ENCODE measurements at places on chromosomes 12 and 14.

DNA sequence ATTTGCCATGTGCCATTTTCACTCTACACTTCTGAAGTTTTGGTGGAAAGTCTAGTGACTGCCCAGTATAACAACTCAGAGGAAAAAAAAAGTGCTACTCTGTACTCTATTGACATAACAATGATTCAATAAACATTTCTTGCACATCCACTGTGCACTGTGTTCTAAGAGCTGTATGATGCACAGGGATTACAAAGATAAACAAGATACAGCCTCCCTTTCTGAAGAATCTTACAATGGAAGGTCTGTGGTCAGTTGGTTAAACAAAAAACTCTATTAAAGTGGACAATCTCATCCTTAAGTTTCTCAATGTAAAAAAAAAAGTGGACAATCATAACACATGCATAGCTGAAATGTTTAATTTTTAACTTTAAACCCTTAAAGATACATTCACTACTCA, 105.7 kb upstream of the RASSF8 start:
- peak; percentile 63 for DNase-seq

GRCh38 chr14:61186341-61187195, 94.6 kb downstream of the TMEM30B start:
- DNase-seq, result peak; percentile 47

- DNase-seq, result no peak
Observed at GRCh38 chr12:104247698-104248097, 32.1 kb downstream of the TXNRD1 start.

- DNase-seq, result peak; percentile 36
Observed at GRCh38 chr12:116141110-116141832, 136.2 kb downstream of the MED13L start.

DNA sequence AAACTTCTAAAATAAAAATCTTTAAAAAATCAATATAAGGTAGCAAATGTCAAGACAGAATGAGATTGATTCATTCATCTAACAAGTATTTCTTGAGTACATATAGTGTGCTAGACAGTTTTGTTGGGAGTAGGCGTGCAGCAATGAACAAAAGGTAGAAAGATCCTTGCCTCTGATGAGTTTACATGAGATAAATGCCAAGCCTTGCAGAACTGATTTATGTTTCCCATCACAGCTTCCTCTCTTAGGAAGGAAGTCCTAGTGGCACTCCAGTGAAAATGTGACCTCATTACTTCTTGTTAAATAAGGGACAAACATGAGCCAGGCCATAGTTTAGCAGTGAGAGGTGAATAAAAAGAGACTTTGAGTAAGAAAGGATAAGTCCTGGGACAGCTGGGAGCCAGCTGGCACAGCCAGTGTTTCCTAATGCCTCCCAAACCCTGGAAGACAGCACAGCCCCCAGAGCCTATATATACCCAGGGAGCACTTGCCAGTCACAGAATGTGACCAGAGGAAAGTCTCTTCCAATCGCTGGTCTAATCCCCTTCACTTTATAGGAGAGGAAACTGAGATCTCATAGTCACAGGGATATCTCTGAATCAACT, 4.7 kb upstream of the COCH start:
- peak; percentile 6 for DNase-seq

DNA sequence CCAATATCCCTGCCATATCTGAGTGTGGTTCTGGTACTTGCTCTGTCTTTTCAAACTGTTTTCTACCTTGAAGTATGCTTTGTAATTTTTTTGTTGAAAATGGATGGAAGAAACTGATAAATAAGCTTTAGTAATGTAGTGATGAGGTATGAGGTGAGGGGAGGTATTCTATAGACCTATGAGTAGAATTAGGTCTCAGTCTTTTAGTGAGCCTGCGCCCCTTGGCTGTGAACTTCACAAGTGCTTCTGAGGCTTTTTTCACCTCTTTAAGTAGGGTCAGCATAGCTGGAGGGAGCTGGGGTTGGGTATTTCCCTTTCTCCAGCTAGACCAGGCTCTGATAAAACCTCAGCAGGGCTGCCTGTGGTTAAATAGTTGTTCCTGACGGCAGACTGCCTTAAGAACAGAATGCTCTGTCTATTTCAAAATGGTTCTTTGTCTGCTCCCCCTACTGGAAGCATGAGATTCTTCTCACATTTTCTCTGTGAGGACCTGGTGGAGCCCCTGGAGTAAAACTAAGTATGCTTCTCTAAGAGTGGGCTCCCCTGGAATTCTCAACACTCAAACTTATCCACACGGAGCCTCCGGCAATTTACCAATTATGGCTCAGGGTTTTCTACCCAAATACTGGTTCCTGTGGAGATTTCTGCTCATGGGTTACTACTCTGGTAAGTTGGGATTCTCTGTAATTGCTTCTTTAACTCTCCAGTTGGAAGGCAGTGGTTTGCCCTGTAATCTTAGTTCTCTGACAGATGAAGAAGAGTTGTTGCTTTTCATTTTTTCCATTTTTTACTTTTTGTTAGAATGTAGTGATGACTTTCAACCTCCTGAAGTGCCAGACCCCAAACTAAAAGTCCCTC, 13.1 kb downstream of the KRT5 start:
- DNase-seq, result peak; percentile 77

GRCh38 chr12:106106061-106106566, 32.6 kb downstream of the NUAK1 start:
- no peak for DNase-seq

GRCh38 chr14:94161981-94162380, 12.1 kb upstream of the PPP4R4 start:
- no peak for DNase-seq

- no peak for DNase-seq
Observed at GRCh38 chr14:71116568-71117122, 209.4 kb downstream of the PCNX1 start.

- no peak for DNase-seq
Observed at GRCh38 chr12:19238540-19238939, 109.0 kb downstream of the PLEKHA5 start.

- DNase-seq, result no peak
Observed at GRCh38 chr14:104571246-104571645, 8.3 kb upstream of the C14orf180 start.

DNA sequence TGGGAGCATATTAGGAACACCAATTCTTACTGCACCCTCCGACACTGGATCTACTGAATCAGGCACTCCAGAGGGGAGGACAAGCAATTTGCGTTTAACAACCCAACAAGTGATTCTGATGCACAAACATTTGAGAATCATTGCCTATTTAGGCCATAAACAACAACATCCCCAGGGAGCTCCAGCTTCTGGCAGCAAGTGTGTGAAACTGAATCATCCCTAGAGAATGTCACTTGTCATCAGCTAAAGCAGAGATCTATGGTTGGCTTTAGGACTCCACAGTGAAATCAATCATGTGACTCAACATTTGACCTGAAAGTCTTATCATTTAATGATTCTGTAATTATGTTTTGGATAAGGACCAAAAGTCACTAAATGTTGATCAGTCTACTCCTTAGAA, 505.0 kb upstream of the FLRT2 start:
- peak; percentile 12 for DNase-seq

DNA sequence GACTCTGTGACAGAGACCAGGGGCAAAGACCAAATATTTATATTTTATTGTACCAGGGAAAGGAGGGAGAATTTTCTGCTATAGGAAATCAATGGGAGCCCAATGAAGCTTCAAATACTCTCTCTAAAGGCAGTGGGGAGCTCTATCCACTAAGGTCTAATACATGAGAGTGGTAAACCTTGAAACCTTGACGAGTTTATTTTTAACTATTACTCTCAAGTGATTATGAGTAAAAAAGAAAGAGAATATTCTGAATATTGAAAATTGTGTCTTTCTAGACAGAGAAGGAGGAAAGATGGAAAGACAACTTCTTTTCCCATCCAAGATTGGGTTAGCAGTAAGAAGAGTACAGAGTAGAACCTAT, 1722.1 kb upstream of the SEL1L start:
- DNase-seq, result no peak

- DNase-seq, result no peak
Observed at GRCh38 chr12:93530358-93530757, 42.1 kb upstream of the SOCS2 start.

- DNase-seq, result peak; percentile 89
Observed at GRCh38 chr12:105933671-105934665, 204.8 kb downstream of the NUAK1 start.

- DNase-seq, result no peak
Observed at GRCh38 chr12:93373961-93374656, 3.6 kb upstream of the NUDT4 start.

DNA sequence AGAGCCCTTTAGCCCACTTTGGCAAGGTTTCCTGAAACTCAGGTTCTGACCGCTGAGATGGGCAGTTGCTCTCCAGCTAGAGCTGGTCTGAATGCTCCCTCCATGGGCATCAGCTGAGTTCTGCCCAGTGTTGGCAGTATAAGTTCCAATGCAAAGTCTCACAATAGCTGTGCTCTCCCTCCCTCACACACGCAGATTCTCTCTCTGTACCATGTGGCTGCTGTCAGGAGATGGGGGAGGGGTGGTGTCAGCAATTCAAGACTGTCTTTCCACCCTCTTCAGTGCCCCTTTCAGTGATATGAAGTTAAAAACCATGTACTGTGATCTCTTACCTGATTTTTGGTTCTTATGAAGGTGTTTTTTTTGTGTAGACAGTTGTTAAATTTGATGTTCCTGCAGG, 164.3 kb upstream of the PLEKHA5 start:
- no peak for DNase-seq

- no peak for DNase-seq
Observed at GRCh38 chr12:112161711-112162110, 36.4 kb downstream of the TRAFD1 start.

- no peak for DNase-seq
Observed at GRCh38 chr14:97426776-97427175, 629.6 kb downstream of the VRK1 start.

GRCh38 chr14:65993103-65993502, 493.1 kb upstream of the CCDC196 start:
- DNase-seq, result no peak

DNA sequence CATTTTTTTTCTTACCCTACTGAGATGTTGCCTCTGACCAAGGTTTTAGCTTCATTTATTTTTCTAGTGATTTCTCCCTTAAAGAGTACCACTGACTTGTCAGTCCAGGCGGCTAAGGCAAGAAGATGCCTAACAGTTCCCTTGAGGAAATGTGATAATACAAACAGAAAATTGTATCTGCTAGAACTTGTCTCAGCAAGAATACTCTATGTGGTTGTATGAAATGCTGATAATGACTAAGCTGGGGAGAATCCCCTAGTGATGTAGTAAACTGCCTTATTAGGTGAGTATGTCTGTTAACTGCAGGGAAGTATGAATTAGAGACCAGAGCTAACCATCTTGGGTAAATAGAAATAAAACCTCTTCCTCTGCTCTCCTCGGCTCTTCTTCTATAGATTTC, 6.7 kb downstream of the C12orf54 start:
- peak; percentile 12 for DNase-seq

- DNase-seq, result no peak
Observed at GRCh38 chr12:98719515-98720504, 74.7 kb downstream of the APAF1 start.

- DNase-seq, result no peak
Observed at GRCh38 chr12:31828071-31828470, 99.2 kb upstream of the AMN1 start.

DNA sequence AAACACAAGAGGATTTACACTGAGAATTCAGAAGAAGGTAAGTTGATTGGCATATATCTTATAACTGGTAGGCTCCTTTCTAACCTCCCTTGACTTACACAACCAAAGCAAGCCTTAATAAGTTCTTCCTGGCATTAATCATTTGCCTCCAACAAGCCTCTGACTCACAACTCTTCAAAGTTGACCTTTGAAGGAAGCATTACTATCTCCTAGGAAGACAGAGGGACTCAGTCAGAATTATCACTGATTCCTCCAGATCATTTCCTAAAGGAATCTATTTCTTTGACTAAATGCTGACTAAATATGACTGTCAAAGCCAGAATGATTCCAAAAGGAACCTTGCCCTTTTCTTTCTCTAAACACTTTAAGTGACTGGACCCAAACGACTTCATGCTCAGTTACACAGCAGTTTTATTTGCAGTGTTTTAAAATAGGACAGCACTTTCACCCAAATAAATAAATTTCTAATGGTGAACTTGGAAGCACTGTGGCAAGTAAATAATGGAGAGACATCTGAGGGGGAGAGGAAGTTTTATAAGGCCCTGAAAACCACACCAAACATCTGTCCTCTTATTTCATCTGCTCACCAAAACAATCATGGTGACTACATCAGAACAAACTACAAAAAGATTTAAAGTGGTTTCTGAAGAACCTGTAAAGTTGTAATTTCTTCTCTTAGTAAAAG, 128.2 kb downstream of the KLHL28 start:
- DNase-seq, result no peak

- DNase-seq, result peak; percentile 76
Observed at GRCh38 chr12:104866291-104866690, 91.8 kb downstream of the SLC41A2 start.

DNA sequence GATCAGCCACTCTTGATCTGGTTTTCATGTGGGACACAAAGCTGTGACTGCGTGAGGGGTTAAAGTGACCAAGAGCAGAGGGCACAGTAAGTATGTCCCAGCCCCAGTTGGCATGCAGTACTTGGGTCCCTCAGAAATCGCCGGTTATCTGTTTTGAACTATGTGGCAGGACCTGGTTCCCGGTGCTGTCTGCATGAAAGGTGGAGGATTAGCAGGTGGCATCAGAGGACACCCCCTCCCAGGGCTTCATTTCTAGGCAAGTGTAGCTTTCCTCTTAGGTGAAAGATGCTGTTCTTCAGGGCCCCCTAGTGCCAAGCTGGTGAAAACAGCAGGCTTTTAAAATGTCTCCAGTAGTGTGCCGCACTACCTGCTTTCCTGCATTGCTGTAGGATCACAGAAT, 57.1 kb downstream of the ATG14 start:
- peak; percentile 34 for DNase-seq

GRCh38 chr14:31945074-31945613, 132.0 kb upstream of the ARHGAP5 start:
- DNase-seq, result no peak

- DNase-seq, result no peak
Observed at GRCh38 chr12:103881261-103881660, 40.2 kb upstream of the NT5DC3 start.

GRCh38 chr14:20976291-20976690, 13.5 kb upstream of the METTL17 start:
- DNase-seq, result no peak

GRCh38 chr14:79581912-79582576, 629.3 kb downstream of the DIO2 start:
- DNase-seq, result no peak

DNA sequence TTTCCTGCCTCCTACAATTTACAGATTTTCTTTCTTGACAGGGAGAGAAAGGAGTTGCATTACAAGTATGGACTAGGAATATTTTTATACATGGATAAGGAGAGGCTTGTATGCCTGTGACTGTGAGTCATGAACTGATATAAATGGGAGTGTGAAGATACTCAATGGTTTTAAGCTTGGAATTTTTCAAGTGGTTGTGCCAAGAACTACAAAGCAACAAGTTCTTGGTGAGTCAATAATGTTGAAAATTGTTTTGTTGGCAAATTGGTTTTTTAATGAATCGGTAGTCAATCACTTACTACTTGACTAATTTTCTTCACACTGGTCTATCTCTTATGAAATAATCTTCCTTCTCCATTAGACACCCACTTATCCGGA, 58.9 kb upstream of the HMGA2 start:
- peak; percentile 56 for DNase-seq

- no peak for DNase-seq
Observed at GRCh38 chr12:5830111-5830510, 114.9 kb downstream of the ANO2 start.

- DNase-seq, result no peak
Observed at GRCh38 chr12:88716240-88716639, 136.0 kb upstream of the KITLG start.

Measured in LHCN-M2 (cell line).